ENCODE measurements at places on chromosomes 7 and 10.

DNA sequence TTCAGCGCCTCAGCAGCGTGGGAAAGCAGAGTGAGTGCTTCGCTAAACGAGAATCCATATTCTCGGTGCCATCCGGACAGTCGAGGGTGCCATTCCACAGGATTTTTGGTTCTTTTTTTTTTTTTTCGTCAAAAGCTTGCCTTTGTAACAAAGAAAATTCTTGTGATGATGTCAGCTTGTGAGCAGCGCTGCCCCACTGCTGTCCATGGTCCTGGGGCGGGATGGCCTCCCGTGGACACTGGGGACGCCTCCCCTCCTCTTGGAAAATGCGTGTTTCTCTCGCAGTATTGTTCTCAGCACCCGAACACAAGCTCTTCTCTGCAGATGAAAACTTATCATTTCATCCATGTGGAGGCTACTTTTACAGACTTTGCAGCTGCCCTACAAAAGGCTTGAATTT is 477.4 kb downstream of the TCERG1L start:
- DNase-seq, result no peak

GRCh38 chr10:127044186-127044585 is 139.0 kb downstream of the DOCK1 start:
- no peak for DNase-seq

DNA sequence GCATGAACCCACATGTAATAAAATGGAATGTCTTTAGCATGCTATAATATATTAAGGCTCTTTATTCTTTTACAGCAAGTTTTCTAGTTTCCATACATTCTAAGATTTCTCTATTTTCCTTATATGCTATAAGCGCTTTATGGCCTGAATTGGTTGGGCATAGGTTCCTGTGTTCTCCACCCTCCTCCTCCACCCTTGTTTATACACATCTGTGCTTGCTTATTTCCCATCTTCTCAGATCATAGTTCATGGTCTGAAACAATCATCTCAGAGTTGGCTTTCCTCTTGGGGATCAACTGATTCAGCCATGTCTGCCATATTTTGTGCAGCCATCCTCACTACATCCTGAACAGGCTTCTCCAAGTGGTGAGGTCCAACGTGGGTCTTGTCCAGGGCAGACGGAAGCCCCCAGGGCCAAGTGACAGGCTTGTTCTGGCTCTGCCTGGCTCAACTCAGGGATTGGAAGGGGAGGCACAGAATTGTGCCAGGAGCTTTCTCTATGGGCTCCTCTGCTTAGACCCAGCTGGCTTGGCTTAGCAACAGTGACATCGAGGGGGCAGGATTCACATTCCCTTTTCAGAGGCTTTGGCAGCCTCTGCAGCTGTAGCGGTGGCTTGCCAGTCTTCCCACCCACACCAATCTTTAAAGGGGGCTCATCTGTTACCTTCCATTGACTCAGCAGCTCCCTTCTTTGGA is 327.3 kb downstream of the PTEN start:
- DNase-seq, result no peak

- no peak for DNase-seq
These were observed 449.1 kb downstream of the SUGCT start for GRCh38 chr7:40583667-40584444.
